Stimulated activated CD4-positive, alpha-beta T cell treated with anti-CD3 and anti-CD28 coated beads, TNF-alpha, amount 100 ng/mL, for 4 hours (primary cell): ENCODE measurements at places on chromosomes 6 and 20.

GRCh38 chr6:53424300-53424699, 75.5 kb upstream of the ELOVL5 start:
- DNase-seq, result no peak

- peak; percentile 3 for DNase-seq
Observed at GRCh38 chr6:7541175-7542064, at the start of gene DSP. TSS of gene DSP (plus strand) at chr6:7541671. CDS start at chr6:7541916, 245 bp downstream.

- DNase-seq, result no peak
Observed at GRCh38 chr6:149451376-149452036, 33.3 kb downstream of the ZC3H12D start.

DNA sequence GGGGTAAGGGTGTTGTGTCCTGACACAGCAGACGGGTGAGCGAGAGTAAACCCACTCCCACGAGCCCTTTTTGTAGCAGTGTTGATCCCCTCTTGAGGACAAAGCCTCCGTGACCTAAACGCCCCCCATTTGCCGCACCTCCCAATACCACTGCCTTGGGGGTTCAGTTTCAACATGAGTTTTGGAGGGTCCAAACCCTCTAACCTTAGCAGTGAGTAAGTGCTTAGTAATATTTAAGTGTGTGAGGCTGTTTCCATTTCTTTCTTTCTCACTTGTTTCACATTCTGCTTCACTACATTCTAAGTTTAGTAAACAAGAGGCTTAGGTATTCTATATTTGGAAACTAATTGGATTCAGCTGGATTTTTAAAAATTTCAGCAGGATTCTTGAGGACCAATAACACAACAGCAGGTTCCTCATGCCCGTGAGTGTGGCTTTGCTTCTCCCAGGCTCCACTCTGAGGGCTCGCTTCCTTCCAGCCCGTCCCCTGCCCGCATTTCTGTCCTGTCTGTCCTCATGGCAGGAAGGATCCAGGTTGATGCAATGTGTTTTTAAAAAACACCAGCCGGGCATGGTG, 41.2 kb downstream of the SNX9 start:
- no peak for DNase-seq

- no peak for DNase-seq
Observed at GRCh38 chr6:128598571-128598970, 78.2 kb upstream of the PTPRK start.

DNA sequence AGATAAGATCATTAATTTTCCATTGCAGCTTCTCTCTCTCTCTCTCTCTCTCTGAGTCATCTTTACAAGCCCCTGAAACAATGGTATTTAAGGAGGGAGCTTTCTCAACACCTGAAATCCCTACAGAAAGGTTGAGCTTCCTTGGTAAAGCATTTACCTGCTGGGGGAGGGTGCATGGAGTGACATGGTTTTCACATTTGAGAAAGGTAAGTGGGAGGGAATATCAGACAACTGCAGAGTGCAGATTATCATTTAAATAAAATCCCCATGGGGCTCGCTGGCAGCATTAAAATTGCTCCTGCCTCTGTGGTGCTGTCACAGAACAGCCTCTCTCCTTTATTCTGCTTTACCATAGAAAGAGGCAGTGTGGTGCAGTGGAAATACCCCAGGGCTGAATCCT, 10.3 kb upstream of the PDYN start:
- no peak for DNase-seq

DNA sequence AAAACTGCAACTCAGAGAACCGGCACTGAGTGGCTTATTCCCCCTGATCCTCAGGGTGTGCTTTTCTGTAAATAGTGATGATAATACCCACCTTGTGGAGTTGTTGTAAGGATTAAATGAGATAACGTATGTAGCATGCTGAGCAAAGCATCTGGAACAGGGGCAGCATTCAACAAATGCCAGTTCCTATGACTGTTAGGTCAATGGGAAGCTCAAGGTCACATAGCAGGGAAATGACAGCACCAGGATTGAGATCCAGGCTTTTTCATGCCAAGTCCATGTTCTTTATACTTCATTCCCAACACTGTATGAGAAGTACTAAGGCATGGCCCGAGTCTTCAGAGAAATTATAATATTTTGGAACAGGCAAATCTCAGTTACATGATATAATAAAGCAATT, 5.1 kb downstream of the RCAN2 start:
- DNase-seq, result no peak

- no peak for DNase-seq
Observed at GRCh38 chr6:44415449-44415848, 27.9 kb downstream of the CDC5L start.

DNA sequence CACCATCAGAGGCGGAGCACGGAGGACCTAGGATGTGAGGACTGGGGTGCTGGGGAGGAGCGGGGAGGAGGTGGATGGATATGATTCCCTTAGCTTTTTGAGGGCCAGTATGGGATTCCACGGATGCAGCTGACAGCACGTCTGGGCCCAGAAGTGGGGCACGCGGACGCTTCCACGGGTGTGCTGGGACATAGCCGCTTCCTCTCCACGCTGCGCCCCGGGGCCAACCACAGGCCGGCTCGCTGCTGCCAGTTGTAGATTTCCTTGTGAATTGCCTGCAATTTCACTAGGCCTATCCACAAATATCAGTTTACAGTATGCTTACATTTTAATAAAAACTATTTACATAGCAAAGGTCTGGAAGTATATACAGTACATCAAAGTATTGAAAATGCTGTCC, 23.9 kb downstream of the PAX1 start:
- DNase-seq, result no peak

DNA sequence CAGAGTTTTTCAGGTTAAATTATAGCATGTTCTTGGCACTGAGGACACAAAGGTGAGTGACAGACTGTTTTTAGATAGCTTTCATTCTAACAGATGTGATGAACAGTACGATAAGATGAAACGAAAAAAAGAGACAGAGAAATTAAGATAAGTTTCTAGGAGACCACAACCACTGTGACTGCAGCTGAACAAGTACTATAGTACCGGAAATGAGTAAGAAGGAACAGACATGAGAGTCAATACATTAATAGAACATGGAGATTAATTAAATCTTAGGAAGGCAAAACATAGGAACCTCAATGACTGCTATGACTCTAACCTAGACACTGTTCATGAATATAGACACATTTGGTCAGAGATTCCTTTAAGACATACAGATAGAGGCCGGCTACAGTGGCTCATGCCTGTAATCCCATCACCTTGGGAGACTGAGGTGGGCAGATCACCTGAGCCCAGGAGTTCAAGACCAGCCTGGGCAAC, 40.2 kb downstream of the HBS1L start:
- DNase-seq, result no peak

- DNase-seq, result no peak
Observed at GRCh38 chr20:61706259-61706961, 359.3 kb downstream of the TAF4 start.

- DNase-seq, result no peak
Observed at GRCh38 chr6:107319906-107320530, 139.3 kb downstream of the PDSS2 start.

DNA sequence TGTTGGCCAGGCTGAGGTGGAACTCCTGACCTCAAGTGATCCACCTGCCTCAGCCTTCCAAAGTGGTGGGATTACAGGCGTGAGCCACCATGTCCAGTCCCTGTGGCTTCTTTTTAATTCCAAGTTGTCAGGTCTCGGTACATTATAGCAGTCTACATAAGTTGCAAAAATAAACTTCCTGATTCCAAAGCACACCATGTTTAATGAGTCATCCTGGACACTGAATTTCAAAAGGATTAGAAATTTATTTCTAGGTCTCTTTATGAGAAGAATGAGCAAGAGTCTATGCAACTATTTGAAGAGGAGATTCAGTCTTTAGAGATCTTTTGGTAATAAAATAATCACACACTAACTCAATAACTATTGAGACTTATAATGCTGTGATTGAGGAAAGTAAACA, 63.9 kb upstream of the MCHR2 start:
- no peak for DNase-seq

GRCh38 chr6:6835223-6835503, 246.6 kb downstream of the LY86 start:
- no peak for DNase-seq

DNA sequence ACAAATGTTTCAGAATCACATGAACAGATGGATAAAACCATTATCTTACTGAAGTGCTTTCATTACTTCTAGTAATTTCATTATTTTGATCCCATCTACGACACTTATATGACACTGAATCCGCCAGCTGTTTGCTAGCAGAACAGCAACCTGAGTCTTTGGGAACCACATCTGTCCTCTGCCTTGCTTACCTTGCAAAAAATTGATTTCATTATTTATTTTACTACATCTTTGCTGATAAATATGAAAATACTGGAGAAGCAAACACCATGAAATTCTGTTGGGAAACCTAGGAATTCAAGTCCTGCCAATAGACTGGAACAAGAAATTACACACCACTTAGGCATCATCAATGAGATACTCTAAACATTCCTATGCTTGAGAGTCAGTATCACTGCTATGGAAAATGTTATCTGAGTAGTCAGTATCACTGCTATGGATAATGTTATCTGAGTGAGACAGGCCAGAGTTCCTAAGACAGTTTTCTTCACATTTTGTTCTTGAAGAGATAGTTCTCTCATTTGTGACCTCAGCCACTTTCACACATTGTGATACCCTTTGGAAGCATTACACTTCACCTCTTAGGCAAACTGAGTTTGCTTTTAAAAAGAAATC, 91.9 kb downstream of the PDE10A start:
- DNase-seq, result no peak

GRCh38 chr6:165986914-165987482, 180.7 kb downstream of the TBXT start:
- DNase-seq, result no peak

- DNase-seq, result no peak
Observed at GRCh38 chr6:79469376-79470246, 67.6 kb downstream of the LCA5 start.

GRCh38 chr6:131948692-131949619, 2.2 kb downstream of the CCN2 start:
- no peak for DNase-seq

DNA sequence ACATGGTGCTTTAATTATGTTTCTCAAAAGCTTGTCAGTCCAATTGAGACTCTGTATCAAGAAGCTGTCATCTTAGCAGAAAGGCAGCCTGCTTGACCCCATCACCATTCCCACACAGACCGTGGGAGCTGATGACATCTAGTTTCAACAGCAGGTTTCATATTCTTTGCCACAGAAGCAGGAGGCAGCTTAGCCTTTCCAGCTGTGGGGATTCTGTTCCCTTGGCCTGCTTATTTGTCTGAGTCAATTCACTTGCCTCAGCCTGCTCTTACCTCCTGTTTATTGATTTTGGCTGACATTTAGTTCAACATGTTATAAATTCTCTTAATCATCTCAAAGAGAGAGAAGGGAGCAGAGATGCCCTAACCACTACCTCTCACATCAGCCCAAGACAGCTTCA, 527.7 kb downstream of the ADGRB3 start:
- DNase-seq, result no peak

DNA sequence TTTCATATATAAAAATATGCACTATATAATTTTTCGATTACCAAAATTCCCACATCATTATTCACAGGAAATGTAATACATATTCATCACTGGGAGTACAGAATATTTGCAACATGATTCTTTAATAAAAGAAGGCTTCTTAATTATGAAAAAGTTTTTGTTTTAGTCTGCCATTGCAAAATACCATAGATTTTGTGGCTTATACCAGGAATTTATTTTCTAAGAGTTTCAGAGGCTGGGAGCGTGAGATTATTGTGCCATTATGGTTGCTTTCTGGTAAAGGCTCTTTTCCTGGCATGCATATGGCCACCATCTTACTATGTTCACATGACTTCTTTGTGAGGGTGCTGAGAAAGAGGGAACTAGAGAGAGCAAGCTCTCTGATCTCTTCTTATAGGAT, 306.9 kb upstream of the ADGRB3 start:
- DNase-seq, result no peak

GRCh38 chr6:144911322-144911721, 626.2 kb downstream of the UTRN start:
- DNase-seq, result no peak

DNA sequence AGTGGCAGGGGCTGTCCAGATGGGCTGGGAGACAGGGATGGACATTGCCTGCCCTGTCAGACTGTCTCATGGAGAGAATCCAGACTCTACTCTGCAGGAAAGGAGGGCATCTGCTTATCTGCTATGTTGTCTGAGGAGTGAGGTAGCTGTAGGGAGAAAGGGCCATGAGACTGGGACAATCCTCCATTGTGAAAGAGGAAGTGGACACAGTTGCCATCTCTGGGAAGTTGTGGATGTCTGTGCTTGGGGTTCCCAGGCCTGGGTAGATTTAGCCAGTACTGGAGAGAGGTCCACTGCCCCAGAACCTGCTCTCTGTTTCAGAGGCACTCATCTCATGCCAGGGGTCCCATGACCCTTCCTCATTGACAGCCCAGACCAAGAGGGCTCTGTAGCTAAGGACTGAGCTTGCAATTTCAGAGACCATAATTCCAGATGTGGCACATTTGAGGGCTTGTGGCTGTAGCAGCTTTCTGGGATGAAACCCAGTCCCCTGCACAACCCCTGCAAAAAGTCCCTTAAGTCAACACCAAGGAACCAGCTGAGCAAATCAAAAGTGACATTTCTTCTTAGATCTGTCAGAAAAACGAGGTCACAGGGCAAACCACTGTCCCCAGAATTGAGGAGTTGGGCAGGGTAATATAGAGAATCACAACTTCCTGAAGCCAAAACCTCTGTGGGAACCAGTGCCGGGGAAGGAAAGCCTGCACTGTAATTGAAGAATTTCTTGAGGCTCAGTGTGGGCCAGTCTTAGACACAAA, 4.1 kb upstream of the SIRPG start:
- no peak for DNase-seq

DNA sequence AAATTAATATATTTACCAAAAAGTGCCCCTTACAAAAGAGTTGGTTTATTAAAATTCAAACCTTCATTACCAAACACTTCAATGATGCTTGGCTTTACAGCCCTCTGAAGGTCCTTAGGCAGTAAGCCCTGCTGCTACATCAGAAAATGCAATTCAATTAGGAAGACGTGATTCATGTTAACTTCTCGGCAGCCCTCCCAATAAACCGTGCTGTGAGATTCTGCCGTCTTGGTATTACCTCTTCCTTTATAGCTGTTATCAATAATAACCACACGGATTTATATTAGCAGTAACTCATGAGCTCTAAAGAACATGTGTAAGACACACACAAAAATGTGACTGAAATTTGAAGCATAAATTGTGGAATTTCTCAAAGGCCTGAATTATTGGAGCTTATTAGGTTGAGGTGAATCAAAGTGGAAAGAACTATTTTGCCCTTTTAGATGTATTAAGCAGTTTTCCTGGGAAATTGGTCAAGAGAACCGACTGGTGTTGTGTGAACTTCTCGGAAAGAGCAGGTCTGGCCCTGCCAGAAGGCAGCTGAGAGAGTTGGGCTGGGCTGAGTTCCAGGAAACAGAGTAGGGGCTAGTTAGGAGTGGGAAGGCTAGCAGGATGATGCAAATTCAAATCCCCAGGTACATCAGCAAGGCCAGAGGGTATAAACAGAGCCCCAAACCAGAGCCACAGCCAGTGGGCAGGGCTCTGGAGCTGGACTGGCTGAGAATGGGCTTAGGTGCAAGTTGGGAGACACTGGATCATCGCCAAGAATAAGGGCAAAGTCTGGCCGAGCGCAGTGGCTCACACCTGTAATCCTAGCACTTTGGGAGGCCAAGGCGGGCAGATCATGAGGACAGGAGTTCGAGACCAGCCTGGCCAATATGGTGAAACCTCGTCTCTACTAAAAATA, 33.1 kb downstream of the FGD2 start:
- DNase-seq, result no peak

- no peak for DNase-seq
Observed at GRCh38 chr20:13554076-13554475, 84.7 kb downstream of the TASP1 start.

GRCh38 chr20:57772349-57772964, 62.6 kb upstream of the PMEPA1 start:
- DNase-seq, result peak; percentile 11

- no peak for DNase-seq
Observed at GRCh38 chr6:84516154-84516553, 248.2 kb downstream of the TBX18 start.
